SHP77 (cell line): ENCODE measurements at places on chromosomes 6 and 20.

- DNase-seq, result no peak
Observed at GRCh38 chr20:34705008-34705396, 858 bp downstream of the TP53INP2 start.

DNA sequence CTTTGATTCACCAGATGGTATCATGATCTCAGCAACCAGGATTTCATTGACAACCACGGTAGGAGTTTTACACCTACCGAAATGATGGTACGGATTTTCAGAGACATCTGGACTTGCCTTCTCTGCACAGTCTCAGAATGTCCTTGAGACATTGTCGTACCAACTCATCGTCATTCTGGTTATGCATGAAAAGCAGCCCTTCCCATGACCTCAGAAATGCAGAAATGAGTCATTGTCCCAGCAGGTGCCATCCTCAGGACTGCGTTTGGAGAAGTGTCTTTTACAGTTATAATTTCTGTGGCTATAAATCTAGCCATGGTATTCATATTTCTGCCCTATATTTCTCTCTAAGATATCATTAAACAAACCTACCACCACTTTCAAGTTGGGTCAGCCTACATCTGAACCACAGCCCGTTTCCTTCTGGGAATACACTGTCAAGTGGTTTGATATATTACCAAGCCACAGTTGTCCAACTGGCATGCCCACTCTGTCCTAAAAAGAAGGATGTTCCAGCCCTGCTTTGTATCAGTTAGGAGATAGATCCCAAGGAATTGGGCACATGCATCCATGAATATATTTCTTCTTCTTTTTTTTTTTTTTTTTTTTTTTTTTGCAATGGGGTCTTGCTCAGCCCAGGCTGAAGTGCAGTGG is 7.5 kb upstream of the BFSP1 start:
- DNase-seq, result peak; percentile 25

- no peak for DNase-seq
Observed at GRCh38 chr20:22513574-22513973, 70.8 kb downstream of the FOXA2 start.

DNA sequence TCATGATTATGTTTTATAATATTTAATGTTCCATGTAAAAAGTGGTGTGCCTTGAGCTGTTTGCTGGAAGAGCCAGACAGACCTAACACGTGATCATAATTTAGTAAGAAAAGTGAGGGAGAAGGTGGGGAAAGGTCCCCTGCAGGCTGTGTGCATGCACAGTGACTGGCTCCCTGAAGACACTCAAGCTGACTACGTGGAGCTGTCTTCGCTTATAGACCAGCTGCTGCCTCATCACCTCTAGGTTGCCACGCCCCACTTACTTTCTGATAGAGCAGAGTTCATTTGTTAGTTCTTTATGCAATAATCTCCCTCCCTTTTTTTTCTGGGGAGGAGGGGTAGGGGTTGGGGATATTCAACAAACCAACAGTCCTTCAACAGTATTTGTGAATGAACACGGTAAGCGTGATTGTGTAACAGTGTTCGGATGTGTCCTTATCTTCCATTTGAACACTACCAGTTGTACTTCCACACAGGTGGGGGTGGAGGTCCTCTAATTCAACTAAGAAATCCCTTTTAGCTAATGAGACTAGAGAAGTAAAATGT is 157.3 kb downstream of the BACH2 start:
- no peak for DNase-seq

GRCh38 chr6:32604434-32604877 is 14.8 kb upstream of the HLA-DRB1 start:
- DNase-seq, result no peak

- no peak for DNase-seq
Observed at GRCh38 chr20:19254956-19255355, 42.5 kb downstream of the SLC24A3 start.

GRCh38 chr6:31897612-31898382 is at the start of gene EHMT2:
EHMT2 (minus strand) TSS chr6:31897698; CDS start chr6:31897677, 21 bp downstream.
- DNase-seq, result peak; percentile 78

DNA sequence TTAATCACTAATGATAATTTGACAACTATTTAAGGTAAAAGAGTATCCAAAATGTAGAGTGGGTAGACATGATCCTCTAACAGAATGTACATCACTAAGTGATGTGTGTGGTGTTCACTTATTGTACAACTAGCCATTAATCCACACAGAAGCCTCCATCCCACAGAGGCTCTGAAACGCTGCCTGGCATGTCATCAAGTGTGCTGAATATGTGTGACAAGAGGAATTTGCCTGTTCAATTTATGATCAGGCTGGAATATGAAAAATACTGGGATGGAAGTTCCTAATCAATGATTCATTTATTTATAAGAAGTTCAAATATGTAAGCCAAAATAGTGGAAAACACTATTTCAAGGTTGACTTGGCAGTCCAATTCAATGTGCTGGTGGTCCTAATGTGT is 72.4 kb downstream of the BACH2 start:
- no peak for DNase-seq

- DNase-seq, result no peak
Observed at GRCh38 chr20:14709439-14709838, 372.0 kb upstream of the FLRT3 start.

- DNase-seq, result no peak
Observed at GRCh38 chr6:39543095-39543494, 182.1 kb downstream of the KIF6 start.

- DNase-seq, result no peak
Observed at GRCh38 chr20:58897488-58897887, 45.0 kb downstream of the GNAS start.

GRCh38 chr20:47049771-47050170 is 155.1 kb downstream of the EYA2 start:
- DNase-seq, result no peak

DNA sequence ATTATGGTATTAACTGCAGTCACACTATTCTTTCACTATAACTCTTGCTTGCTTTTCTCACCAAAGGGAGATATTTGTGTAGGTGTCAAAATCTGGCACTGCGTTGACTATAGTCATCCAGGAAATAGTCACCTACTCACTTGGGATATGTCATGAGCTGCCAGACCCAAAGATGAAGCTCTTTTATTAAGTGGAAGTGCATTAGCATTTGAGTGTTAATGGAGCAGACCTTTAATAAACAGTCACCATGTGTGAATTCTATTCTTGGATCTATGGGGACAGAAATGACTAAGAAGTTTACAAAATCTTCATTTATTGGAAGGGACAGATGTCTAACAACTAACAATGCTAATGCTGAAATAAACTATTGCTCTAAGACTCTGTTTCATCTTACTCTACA is 130.1 kb upstream of the NEDD9 start:
- no peak for DNase-seq

- DNase-seq, result no peak
Observed at GRCh38 chr20:17936286-17936760, 32.3 kb downstream of the SNX5 start.

DNA sequence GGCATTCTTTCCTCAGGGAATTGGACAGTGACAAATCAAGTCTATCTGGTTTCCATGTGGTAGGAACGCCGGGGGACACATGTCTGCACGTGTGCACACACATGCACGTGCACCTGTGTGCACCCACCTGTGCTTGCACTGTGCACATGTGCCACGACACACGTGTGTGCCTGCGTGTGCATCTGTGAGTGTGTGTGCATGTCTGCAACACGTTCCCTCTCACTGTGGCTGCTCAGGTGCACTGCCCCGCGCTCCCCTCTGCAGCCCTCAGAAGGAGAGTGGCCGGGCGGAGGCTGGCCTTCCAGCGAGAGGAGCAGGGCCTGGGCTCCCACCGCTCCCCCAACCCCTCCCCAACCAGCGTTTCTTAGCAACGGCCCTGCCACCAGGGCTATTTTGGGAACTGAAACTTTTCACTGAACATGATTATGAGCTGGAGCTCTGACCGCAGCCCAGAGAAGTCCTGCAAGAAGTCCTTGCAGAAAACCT is 147.8 kb downstream of the PHACTR3 start:
- DNase-seq, result no peak

GRCh38 chr6:21331235-21331634 is 262.3 kb upstream of the SOX4 start:
- DNase-seq, result no peak

DNA sequence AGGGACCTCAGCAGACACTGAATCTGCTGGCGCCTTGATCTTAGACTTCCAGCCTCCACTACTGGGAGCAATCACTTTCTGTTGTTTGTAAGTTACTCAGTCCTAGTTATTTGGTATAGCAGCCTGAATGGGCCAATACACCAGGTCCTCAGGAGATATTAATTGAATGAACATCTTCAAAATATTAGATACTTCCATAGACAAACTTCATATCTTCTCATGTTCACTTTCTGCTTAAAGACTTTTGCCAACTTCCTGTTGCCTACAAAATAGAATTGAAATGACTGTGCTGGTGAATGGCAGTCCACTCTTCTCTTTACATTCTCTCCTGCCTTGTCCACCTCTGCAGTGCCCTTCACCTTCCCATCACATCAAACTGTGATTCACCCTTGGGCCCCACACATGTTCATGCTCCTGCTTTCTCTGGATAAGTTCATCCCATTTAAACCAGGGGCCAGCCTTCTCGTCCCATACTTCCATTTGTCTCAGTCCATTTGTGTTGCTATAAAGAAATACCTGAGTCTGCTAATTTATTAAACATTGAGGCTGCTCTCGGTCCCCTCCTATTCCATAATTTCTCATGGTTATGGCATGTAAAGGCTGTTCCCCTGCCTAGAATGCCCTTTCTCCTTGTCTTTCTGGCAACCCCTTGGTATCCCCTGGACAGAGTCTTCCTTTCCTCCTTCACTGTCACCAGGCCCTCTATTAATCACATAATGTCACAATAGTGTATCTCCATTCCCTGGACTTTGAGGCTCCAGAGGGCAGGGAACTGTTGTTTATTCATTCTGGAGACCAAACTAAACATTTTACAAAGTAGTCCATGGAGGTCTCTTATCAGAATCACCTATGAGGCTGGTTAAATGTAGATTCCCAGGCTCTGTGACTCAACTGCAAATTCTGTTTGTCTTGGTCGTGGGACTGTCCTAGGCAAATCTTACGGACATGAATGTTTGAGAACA is 148.3 kb upstream of the TMEM170B start:
- no peak for DNase-seq

GRCh38 chr6:137229075-137229759 is 10.0 kb upstream of the IFNGR1 start:
- no peak for DNase-seq

- no peak for DNase-seq
Observed at GRCh38 chr20:31484001-31484400, 8.9 kb downstream of the REM1 start.

DNA sequence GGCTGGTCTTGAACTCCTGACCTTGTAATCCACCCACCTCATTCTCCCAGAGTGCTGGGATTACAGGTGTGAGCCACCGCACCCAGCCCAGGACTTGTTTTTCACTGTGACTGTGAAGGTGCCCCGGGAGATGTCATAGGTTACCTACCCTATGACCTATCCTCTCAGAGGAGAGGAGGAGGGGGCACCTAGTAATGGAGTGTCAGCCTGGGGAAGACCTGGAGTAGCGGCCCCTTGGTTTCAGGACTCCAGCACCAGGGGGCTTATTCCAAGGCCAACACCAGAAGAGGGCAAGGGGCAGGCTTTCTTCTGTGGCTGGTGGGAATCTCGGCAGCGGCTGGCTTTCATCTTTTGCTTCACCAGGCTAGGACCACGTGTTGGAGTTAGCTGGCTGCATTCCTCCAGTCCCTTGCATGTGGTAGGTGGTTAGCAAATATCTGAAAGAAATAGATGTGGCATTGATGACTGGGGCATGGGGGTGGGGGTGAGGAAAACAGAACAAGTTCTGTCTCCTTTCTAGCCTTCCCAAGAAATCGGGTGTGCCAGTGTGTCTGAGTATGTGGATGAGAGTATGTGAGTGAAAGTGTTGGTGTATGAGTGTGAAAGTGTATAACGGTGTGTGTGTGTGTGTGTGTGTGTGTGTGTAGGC is 7.9 kb upstream of the ITPR3 start:
- DNase-seq, result no peak

- no peak for DNase-seq
Observed at GRCh38 chr6:34791164-34791700, 651 bp upstream of the BLTP3A start.

- DNase-seq, result no peak
Observed at GRCh38 chr6:129637340-129638054, 72.5 kb downstream of the ARHGAP18 start.

GRCh38 chr6:157383471-157383870 is 2.5 kb downstream of the ZDHHC14 start:
- DNase-seq, result no peak

- DNase-seq, result no peak
Observed at GRCh38 chr6:17542243-17542642, 57.9 kb upstream of the FAM8A1 start.

DNA sequence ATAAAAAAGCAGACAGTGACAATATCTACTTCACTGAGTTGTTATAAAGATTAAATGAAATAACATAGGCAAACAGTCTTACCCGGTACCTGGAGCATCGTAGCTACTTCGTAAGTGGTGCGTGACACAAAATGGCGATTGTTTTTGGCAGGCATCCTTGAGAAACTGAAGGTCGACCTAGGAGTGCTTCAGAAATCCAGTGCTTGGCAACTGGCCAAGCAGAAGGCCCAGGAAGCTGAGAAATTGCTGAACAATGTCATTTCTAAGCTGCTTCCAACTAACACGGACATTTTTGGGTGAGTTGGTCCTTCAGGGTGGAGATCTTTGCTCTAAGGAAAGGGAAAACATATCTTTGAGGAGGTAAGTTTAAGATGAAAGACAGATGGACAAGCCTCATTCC is 4.8 kb downstream of the BPIFA2 start:
- DNase-seq, result no peak

- DNase-seq, result no peak
Observed at GRCh38 chr20:6718662-6719368, 48.7 kb upstream of the BMP2 start.

DNA sequence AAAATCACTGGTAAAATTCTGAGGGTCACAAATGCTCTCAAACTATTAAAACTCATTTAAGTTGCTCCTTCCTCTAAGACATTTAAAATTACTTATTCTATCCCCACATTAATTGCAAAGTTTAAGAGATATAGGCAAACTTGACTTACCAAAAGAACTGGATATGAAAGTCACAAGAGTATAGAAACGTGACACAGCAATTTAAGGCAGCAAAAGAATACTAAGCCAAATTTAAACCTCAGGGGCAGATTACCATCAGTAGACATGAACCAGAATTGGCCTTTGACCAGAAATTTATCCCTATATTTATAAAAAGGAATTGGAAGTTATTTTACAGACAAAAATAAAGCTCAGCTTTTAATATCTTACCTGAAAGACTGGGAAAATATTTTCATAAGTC is 56.0 kb downstream of the MAP3K7 start:
- no peak for DNase-seq
